ENCODE measurements at places on chromosomes 5 and 9.

GRCh38 chr5:113061846-113062780 is 85.5 kb downstream of the DCP2 start:
- DNase-seq = no peak

DNA sequence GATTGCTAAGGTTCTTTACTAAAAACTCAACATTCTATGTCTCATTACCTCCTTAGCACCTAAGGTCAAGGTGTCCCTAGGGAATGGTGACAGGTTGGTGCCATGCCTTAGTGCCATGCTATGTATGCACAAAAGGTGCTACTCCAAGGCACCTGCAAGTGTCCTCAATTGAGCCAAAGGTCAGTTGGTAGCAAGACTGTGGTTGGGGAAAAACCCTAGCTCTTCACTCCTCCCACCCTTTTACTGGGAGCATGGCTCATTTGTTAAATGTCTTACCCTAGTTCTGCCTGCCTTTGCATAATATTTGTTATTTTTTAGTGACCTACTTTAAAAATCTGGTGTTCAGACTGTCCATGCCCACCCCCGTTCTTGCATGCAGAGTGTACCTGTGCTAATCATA is 17.0 kb downstream of the ACO1 start:
- no peak for DNase-seq

- DNase-seq = no peak
Observed at GRCh38 chr9:104073770-104074133, 20.4 kb upstream of the SMC2 start.

GRCh38 chr5:55541056-55541635 is 6.4 kb upstream of the PLPP1 start:
- no peak for DNase-seq

DNA sequence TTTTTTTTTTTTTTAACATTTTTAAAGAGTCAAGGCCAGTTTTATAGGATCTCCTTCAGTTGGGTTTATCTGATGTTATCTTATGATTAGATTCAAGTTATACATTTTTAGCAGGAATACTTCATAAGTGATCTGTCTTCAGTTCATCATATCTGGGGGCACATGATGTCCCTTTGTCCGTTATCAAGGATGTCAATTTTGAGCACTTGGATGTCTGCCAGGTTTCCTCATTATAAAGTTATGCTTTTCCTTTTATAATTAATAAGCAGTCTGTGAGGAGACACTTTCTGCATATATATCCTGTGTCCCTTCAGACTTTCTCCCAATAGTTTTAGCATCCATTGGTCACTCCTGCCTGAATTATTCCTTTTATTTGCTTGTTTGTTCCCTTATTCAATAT is 11.8 kb downstream of the HDHD3 start:
- DNase-seq = no peak

Data from NCI-H82 (cell line).